CD4-positive, alpha-beta memory T cell (primary cell): ENCODE measurements at places on chromosomes 4 and X.

DNA sequence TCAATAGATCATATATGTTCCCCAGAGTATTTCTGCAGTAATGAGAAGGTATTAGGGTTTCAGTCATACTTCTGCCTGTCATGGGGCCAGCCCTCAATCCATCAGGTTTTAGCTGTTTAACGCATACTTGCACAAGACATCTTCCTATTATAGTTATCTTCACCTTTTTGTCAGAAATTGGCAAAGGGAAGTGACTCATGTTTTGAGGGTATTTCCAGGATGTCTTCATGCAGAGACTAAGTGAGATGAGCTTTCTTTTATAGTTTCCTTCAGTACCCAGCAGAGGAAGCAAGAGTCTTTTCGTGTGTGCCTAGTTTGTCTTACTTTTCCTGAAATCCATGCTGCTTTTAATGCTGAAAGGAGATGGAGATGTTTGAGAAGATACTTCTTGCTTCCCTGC lies 9.5 kb downstream of the CSTF2 start:
- DNase-seq, result peak; percentile 30

DNA sequence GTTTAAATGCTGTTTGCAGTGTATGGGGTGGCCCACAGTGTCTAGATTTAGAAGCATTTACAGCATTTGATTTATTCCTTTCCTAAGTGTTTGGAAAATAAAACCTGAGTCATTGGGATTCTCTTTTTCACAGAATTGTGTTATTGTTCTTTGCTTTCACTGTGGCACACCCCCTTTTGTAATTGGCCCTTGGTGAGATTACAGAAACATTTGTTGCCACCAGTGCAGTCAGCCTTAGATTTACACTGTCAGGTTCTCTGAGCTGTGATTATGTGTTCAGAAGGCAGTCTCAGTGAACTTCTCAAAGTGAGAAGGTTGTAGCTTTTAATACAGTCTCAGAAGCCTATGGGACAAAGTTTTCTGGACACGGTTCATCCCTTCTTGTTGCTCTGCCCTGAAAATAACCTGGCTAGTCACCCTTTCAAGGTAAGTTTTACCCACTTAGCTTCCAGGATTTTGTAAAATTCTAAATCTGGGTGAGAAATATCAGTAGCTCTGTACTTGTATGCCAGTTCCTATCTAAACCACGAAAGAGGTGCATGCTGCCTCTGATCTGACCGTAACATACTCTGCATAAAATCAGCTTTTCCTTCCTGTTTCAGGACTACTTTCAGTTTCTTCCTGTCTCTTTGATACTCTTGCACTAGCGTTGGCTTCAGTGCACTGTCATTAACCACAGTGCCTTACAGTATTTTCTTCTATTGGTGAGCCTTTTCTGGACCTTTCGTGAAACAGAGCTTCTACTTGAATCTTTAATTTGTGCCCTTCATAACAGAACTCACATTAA lies 12.6 kb downstream of the RUFY3 start:
- peak; percentile 59 for DNase-seq

DNA sequence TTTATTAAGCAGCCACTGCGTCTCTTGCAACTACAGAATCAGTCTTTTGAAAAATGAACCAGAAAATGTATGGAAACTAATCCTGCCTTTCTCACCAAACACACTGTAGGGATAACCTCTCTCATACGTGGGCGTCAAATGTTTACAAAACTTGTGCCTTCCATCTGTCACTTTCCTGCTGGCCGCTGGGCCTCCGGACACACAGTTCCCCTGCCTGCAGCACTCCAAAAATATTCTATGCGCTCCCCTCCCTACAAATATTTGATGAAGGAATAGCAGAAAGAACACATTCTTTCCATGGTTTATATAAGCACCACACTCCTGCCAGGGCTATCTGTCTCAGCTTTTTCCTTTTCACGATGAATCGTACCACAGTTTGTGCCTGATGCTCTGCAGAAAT lies 14.9 kb upstream of the CYTL1 start:
- no peak for DNase-seq

DNA sequence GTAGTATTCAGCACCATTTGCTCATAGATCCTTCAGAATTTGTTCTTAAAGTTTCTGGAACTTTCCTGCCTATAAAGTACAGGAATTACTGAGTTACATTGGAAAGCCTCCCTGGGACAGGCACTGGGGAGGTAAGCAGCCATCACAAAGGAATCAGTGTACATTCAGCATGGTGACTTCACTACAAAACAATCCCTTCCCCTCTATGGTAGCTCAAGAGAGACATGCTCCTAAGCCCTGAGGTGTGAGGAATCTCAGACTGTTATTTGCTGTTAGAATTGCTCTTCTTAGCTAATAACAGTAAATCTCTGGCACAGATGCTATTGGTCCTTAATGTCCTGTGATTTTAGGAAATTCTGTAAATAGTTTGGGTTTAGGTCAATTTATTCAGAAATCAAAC lies 1898.0 kb upstream of the PCDH7 start:
- DNase-seq, result no peak

DNA sequence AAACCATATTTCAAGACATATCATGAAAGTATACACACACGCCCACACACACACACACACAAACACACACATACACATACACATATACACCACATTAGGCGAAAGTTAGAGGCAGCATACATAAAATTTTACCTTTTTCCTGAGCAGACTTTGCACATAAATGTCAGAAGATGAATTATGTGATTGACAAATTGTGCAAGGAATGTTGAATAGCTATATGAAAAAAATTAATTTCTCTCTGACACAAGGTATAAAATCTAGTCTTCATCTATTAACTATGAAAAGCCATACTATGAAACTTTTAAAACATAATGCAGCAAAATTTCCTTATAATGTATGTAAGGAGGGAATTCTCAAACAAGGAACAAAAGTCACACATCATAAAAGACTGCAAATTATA lies 24.4 kb downstream of the FSTL5 start:
- no peak for DNase-seq

- DNase-seq, result no peak
These were observed 79.2 kb upstream of the BOD1L1 start for GRCh38 chr4:13706716-13707115.

DNA sequence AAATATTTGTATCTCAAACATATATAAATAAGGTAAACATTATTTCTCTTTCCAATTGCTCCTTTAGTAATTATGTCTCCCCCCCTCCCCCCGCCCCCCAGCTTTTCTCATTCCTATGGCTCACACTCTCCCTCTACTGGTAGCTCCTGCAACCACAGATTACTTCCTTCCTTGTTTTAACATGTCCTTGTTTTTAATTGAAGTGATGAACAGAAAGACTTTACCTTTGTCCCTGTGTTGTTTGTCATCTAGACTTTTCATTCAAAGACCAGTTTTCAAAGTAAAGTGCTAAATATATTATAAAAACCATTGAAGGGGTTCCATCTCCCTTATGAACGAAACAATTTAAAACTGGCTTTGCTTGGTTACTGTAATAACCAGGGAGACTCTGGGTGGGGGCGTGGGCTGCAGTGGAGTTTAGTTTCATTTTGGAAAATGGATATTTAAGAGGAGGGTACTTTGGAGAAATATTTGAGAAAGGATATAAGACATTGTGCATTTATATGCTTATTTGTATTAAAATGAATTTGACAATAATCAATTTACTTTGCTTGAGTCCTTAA lies 352.9 kb downstream of the RAPGEF2 start:
- DNase-seq, result no peak

DNA sequence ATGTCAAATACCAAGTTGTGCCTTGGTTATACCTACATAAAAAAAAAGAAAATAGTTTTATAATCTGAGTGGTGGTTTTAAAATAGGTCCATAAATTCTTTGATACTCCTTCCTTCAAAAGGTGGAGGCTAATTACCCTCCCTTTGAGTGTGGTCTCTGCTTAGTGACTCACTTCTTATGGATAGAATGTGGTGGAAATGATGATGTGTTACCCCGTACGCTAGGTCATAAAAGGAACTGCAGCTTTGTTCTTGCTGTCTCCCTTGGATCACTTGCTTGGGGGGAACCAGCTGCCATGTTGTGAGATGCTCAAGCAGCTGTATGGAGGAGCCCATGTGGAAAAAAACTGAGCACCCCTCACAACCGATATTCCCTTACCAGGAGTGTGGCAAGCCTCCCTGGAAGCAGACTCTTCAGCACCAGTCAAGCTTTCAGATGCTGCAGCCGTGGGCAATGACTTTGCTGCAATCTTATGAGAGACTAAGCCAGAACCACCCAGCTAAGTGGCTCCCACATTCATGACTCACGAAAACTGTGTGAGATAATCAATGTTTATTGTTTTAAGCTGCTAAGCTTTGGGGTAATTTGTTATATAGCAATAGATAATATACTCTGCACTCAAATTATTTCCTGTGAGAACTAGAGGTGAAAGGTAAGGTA lies 195.0 kb upstream of the GATB start:
- DNase-seq, result no peak

- no peak for DNase-seq
These were observed 1230.3 kb upstream of the AGA start for GRCh38 chr4:178672512-178672911.

GRCh38 chrX:103918050-103918449 lies 44.4 kb upstream of the TMSB15B start:
- DNase-seq, result peak; percentile 36

- DNase-seq, result no peak
These were observed 118.2 kb downstream of the FBXW7 start for GRCh38 chr4:152417673-152418072.

DNA sequence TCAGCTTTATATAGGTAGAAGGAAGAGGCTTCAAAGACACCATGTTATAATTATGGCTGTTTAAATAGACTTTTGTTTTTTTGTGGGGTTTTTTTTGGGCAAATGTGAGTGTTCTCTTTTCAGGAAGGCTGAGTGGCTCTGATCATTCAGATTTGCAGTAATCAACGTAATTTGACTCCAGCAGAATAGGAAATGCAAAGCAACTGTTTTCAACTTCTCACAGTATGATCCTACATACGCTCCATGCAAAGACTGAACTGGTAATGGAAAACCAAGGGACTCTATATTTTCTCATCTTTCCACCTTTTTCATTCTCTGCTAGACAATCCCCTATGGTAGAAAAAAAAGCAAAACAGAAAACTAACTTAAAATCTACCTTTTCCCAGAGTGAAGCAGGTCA lies 10.8 kb downstream of the ADH1B start:
- DNase-seq, result no peak

DNA sequence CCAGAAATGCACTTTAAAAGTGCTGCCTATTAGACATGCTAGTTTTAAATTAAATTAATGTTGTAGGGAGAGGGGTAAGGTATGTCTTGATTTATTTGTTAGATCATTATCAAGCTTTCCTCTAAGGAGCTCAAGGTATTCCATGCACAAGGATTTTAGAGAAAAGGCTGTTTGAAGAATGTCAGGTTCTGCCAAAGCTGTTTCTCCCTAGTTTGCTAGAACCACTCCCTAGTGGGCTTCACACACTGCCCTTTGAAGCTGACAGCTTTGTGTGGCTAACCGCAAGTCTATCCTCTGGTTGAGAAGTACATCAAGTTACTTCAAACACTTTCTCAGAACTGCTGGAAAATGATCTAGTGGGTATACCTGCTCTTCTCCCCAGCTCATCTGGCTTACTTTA lies 32.3 kb downstream of the RASL11B start:
- no peak for DNase-seq

DNA sequence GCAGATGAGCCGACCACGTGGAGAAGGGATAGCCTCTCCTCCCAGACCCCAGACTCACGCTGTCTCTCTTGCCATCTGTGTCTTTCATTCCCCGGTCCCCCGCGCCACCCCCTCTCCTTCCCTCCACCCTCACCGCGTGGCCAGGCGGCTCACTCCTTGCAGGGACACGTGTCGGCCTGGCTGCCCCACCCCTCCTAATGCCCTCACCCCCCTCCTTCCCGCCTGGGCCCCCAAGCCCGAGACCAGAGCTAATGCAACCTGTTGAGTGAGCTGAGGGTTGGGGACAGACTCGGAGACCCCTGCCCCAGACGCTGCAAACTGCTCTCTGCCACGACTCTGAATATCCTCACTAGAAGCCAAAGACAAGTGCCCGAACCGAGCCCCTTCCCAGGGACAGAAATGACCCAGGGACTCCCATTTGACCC lies 1.8 kb downstream of the SLC38A5 start:
- DNase-seq, result peak; percentile 3

DNA sequence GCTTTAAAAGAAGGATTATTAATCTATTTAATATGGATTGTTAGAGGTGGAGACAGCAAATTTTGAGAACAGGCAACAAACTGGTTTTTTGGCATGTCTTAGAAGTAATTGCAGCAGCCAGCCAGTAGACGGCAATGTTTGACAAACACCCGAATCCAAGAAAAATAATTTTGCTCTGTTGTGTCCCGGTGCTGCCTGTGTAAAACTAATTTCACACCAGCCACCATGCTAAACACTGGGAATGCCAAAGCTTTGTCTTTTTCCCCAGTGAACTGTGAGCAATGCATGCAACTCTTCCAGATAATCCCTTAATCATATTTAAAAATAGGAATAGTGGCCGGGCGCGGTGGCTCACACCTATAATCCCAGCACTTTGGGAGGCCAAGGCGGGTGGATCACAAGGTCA lies 25.9 kb downstream of the SMIM31 start:
- DNase-seq, result peak; percentile 8

DNA sequence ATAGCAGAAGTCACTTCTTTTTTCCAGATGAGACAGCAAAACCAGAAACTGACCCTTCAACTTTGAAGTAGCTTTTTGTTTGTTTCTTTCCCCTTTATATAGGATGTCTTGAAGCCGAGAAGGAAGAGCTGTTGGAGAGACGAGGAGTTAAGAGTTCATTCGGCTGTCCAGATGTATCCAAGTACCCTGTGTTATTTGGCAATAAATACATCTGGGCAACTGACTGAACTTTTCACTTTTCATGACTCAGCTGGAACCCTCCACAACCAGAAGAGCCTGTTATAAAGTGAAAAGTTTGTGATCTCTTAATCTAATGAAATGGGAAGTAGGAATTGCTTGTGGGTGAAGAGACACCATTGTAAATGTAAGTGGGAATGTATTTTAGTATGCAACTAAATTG lies 131.2 kb downstream of the HTR2C start:
- DNase-seq, result no peak

- no peak for DNase-seq
These were observed 776.7 kb upstream of the GRID2 start for GRCh38 chr4:91527056-91527455.

GRCh38 chr4:181308476-181309312 lies 934.5 kb upstream of the TENM3 start:
- DNase-seq, result no peak

- DNase-seq, result no peak
These were observed 1.4 kb downstream of the CPLX1 start for GRCh38 chr4:824461-825062.
